ENCODE measurements at places on chromosomes 16 and 17.

GRCh38 chr17:47287068-47287467, 33.4 kb downstream of the ITGB3 start:
- no peak for DNase-seq

GRCh38 chr17:49616601-49617131, 41.0 kb downstream of the NXPH3 start:
- DNase-seq: no peak

DNA sequence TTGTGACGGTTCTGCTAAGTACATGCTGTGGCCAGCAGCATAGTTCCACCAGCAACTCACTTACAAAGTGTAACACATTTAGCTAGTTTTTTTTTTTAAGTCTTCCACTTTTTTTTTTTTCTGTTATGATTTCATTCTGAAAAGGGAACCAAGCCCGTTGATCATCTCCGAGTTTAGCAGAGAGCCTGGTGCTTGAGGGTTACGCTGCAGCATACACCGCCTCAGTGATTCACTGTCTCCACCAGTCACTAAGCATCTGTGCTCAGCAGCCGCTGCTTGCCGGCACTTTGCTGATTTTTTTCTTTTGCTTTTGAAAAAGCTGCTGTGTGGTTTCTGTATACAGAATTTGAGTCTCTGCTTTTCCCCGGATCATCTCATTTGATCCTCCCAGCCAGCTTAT, 194.5 kb upstream of the CDH13 start:
- no peak for DNase-seq

DNA sequence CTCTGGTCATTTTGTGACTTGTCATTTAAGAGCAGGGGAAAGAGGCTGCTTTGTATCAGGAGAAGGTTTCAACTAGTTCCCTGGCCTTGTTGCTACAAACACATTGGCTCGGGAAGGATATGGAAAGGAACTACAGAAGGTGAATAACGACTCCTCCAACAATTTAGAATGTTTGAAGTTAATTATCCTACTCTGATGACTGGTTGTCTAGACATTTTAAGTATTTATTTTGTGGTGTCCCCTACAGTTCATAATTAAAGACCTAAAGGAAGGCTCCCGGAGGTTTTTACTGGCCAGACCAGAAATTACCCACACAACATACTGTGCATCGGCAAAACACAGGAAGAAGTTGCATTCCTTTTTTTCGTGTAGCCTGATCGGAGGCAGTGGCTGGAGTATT, 515.8 kb upstream of the SALL1 start:
- DNase-seq: peak; percentile 9

- no peak for DNase-seq
These were observed 28.1 kb downstream of the WSCD1 start for GRCh38 chr17:6098050-6098822.

- DNase-seq: no peak
These were observed 2.1 kb downstream of the PRPSAP1 start for GRCh38 chr17:76351526-76352071.

DNA sequence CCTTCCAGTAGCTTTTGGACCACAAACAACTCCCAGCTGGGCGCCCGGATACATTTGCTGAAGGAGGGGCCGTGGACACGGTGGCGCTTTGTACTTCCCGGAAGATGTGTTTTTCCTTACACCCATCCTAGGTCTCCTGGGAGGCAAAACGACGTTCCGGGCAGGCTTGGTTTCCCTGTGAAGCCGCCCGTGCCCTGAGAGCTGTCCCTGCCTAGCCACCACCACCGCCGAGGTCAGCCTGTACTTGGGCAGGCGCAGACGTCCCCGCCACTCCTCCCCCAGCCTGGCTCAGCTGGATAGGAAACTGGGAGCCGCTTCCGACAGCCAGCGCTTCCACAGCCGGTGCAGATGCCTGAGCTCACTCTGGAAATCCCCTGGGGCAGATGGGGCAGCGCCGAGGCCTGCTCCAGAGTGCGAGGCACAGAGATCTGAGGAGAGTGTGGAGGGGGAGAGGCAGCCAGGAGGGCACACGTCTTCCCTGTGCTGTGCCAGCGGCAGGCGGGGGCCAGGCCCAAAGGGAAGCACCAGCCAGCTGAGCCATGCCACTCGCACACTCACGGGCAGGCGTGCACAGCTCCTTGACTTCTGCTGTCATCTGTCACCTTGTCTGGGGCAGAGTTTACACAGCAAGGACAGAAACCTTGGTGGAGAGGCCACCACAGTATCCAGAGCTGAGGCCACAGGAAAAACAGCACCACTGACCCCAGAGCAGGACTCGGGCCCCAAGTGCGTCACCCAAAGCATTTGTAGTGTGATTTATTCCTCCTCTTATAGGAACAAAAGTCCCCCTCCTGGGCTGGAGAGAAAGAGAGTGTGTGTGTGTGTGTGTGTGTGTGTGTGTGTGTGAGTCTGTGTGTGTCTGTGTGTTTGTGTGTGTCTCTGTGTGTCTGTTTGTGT, 3.0 kb downstream of the RHBDF2 start:
- DNase-seq: peak; percentile 94

GRCh38 chr17:21131137-21131536, 4.4 kb downstream of the DHRS7B start:
- DNase-seq: no peak

DNA sequence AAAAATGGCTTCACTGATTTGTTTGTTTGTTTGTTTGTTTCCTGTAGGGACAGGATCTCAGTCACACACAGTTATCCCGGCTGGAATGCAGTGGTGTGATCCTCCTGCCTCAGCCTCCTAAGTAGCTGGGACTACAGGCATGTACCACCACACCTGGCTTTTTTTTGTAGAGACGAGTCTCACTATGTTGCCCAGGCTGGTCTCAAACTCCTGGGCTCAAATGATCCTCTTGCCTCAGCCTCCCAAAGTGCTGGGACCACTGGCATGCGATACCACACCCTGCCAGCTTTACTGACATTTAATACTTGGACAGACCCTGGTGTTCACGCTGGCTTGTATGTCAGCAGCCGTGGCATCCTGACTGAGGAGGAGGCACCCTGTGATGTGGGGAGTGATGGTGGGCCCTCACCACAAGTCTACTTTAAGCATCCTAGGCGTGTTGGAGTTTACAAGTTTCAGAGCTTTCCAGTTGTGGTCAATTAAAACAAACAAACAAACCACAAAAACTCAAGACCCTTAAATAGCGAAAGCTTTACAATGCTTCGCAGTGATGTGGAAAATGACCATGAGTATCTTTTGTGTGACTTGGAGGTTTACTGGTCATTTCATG, 5.1 kb downstream of the ABCA3 start:
- no peak for DNase-seq

- peak; percentile 41 for DNase-seq
These were observed 117.4 kb downstream of the IRF8 start for GRCh38 chr16:86016201-86016965.

DNA sequence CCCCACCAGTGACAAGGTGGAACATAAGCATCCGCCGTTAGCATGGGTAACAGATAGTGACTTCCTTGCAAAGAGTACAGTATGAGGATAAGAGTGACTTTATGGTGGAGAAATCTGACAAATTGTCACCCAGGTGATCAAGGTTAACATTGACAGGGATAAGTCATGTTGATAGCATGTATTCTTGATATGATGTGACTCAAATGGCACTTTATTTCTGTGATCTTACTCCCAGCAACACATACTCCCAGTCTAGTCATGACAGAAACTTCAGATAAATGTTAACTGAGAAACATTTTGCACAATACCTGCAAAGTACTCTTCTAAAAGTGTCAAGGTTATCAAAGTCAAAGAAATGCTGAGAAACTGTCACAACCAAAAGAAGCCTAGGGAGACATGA, 588.6 kb upstream of the KIF2B start:
- DNase-seq: no peak

DNA sequence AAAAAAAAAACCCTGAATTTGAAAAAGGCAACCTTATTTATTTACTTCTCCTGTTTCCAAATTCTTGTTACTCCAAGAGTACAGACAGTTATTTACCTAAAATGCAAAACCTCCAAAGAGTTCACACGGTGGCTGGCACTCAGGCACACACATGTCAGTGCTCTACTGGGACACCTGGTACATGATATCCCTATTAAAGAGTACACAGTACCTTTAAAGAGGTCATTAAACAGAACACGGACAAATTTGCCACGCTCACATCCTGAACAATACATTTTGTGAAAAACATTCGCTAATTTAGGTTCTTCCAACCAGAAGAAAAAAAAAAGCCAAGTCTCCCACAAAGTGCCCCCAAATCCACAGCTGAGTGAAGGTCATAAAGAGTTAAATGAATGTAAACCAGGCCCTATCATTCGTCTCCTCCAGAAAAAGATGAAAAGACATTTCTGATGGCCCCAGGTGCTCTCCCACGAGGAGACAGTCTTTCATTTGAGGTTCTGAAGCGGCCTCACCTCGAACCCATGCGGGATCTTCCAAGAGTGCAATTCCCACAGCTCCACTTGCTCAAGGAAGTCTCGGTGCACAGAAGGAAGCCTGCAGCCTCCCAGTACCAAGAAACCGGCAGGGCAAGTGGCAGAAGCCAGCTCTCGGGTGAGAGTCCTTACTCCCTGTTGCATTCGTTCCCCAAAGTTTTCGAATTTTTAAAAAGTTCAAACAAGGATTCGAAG, 993 bp downstream of the ERN1 start:
- peak; percentile 30 for DNase-seq

DNA sequence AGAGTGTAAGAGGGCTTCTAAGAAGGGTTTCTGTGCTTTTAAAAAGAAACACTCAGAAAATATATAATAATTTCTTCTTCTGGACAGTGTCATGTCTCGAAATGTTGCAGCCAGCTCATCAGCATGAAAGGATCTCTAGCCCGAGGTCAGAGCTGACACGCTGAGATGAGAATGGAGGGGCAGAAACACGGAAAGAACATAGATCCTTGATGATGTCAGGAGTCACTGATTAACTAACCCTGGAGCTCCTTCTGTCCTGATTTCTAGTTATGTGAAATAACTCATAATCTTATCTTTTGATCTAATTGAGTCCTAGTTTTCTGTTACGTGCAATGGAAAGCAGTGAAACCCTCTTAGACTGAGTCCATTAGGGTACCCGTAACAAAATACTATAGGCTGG, 10.3 kb upstream of the TOX3 start:
- peak; percentile 7 for DNase-seq

GRCh38 chr16:13543850-13544249, 376.1 kb upstream of the ERCC4 start:
- DNase-seq: no peak

DNA sequence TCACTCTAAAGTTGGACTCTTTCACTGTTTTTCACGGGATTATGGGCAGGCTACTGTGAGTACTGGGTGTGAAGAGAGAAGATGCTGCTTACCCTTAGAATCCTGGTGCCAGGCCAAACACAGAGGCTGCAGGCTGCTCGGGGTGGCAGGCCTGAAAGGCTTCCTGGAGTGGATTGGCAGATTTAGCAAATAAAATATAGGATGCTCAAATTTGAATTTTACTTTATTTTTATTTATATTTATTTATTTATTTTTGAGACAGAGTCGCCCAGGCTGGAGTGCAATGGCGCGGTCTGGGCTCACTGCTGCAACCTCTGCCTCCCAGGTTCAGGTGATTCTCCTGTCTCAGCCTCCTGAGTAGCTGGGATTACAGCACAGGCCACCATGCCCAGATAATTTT, 14.9 kb upstream of the STAC2 start:
- no peak for DNase-seq

DNA sequence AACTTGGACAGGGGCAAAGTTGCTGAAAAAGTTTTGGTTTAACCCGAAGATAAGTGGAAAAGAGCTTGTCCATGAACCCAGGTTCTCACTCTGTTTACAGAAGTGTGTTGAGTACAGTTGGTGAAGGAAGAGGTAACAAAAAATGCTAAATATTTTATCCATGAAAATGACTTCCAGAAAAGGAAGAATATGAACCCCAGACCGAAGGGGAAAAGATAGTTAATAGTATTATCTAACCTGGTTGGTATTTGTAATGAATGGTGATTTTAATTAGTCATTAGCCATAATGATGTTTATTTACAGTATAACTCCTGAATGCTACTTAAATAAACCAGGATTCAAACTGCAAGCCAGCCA, 574 bp upstream of the TMEM106A start:
- DNase-seq: no peak

DNA sequence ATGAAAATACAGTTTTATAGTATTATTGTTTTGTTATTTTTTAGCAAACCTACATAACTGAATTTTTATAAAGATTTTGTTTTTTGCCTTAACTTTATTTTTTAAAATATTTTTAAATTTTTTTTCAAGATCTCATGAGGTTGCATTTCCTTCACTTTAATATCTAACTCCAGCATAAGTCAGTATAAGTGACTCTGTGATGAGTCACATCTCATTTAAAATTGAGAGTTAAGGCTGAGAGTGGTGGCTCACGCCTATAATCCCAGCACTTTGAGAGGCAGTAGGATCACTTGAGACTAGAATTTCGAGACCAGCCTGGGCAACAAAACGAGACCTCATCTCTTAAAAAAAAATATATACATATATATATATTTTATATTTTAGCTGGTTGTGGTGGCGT, 44.0 kb downstream of the NLK start:
- DNase-seq: peak; percentile 36

- DNase-seq: peak; percentile 23
These were observed 11.6 kb upstream of the ICAM2 start for GRCh38 chr17:64032081-64032480.

DNA sequence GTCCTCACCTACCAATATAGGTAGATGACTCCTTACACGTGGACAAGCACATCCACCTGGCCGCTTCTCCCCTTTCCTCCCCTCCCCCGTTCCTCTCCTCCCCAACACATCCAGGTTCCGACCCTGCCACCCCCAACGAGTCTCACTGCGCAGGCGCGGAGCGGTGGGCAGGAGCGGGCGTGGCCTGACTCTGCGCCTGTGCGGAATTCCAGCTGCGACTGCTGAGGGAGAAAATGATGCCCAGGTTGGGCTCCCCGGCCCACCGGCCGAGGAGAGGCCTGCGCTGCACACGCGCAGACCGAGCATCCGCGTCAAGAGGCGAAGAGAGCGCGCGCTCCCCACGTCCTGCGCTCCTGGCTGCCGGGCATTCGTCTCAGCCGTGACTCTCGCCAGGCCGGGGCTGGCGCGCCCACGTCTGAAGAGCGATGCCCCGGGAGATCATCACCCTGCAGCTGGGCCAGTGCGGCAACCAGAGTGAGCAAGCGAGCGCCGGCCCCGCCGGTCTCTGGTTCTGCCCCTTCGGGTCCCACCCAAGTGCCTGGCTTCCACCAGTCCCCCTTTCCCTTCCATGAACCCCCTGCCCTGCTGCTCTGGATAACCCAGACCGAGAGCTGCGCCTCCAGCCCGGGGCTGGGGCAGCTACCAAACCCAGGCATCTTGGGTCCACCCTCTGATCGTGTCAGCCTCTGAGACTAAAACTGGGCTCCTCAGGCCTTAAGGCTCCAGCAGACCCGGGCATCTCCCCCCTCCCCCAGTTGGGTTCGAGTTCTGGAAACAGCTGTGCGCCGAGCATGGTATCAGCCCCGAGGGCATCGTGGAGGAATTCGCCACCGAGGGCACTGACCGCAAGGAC, at the start of gene TUBG2:
TUBG2 (plus strand) TSS at position 206 of the 853 bp plus-strand sequence; CDS start at position 426, 220 bp downstream.
- DNase-seq: peak; percentile 80
